ENCODE measurements at places on chromosomes 2 and 18.

DNA sequence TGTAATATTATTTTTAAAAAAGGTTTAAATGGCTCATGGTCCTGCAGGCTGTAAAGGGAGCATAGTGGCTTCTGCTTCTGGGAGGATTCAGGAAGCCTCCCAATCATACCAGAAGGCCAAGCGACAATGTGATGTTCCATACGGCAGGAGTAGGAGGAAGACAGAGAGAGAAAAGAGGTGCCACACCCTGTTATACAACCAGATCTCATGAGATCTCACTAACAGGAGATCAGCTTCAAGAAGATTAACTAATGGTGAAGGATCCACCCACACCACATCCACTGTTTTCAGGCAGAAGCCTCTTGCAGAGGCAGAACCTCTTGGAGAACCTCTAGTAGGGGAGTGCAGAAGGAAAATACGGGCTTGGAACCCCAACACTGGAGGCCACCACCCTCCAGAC is 103.9 kb upstream of the TEKT4 start:
- no peak for DNase-seq

DNA sequence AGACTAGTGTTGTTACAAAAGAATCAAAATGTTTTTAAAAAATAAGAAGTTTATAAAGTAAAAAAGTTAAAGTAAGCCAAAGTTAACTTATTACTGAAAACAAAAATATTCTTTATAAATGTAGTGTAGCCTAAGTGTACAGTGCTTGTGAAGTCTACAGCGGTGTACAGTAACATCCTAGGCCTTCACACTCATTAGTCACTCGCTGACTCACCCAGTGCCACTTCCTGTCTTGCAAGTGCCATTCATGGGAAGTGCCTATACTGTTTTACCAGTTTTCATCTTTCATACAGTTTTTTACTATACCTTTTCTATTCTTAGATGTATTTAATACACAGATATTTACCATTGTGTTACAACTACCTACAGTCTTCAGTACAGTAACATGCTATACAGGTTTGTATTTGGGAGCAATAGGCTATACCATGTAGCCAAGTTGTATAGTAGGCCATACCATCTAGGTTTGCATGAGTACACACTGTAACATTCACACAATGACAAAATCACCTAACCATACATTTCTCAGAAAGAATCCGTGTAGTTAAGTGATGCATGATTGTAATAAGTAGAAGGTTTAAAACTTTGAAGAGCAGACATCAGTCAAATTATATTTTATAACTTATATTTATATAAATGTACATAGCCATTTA is 13.4 kb downstream of the SERPINB7 start:
- DNase-seq, result no peak

- peak; percentile 81 for DNase-seq
These were observed 70.3 kb downstream of the CERKL start for GRCh38 chr2:181586569-181587081.

- no peak for DNase-seq
These were observed 922.7 kb upstream of the CHAC2 start for GRCh38 chr2:52844701-52845423.
